ENCODE measurements at places on chromosomes 13 and 19.

DNA sequence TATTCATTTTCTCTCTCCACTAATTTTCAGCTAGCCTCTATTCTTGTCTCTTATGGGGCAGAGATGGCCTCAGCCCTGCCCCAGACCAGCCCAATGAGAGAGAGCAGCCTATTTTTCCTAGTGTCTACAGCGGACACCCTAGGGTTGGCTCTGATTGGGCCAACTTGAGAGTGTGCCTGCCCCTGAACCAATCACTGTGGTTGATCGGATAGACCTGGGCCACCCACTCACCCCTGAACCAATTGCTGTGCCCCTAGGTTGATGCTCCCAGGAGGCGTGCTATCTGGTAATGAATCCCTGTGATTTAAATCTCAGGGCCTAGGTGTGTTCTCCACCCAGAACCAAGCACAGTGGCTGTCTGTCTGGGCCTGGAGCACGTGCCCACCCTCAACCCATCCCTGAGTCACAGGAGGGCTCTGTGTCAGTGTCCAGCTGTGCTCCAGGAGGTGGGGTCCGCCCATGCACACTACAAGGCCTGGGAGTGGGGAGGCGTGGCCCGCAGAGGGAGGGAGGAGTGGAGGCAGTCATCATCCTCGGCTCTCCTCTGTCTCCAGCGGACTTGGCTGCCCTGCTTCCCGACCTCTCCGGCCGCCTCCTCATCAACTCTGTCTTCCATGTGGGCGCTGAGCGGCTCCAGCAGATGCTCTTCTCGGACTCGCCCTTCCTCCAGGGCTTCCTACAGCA, 14.9 kb upstream of the SCN1B start:
- DNase-seq, result no peak

DNA sequence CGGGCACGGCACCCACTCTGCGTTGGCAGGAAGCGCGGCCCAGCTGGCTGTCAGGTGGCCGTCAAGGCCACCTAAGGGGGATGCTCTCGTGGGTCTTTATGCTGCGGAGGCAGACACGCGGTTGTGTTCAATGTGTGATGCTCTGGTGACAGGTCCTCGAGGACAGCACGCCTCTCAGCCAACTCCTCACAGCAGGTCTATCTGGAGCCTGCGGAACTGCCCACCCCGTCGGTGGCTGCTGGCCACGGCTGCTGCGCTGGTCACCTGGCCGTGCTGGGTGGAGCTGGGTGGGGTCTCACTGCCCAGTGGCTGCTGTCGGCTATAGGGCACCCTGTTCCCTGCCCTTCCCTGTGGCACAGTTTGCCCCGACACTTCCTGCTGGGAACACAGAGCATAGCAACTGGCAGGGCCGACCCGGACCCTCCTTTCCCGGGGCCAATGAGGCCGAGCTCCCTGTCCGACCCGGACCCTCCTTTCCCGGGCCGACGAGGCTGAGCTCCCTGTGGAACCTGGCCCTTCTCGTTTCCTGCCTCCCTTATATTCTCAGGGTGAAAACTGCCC, 14.3 kb upstream of the F7 start:
- DNase-seq, result no peak

GRCh38 chr13:75935805-75936204, 299.7 kb downstream of the LMO7 start:
- DNase-seq, result no peak

GRCh38 chr19:6654347-6655310, 15.3 kb downstream of the TNFSF14 start:
- no peak for DNase-seq
